ENCODE measurements at places on chromosomes 2 and 18.

DNA sequence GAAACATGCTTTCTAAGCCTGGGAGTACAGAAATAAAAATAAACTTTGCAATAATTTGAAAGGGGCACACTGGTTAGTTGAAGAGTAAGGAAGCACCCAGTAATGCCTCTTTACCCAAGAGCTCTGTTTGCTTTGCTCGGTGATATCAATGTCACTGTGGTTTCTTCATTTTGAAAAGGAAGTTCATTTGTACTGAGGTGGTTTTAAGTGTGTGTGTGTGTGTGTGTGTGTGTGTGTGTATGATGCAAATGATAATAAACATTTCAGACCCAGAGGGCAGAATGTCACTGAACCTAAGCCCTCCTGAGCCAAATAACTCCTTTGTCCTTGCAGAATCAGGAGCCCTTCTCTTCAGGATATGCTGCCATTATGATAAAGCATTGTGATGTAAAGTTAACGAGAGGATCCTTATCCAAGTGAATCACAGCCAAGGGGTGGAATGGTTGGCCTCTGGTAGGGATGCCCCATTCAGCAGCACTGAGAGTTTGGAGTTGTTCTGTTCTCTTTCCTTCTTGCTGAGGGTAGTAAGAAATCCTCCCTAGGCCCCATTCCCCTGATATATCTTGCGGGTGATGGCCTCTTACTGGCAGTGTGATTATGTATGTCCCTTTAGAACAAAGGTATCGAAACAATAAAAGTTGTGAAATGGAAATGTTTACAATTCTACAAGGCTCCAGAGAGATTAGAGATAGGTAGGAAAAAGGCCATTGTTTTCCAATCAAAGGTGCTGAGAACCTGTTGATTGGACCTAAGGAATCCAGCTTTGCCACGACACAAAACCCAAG lies 7.6 kb downstream of the ITGA6 start:
- DNase-seq, result no peak

GRCh38 chr2:200172944-200173581 lies 133.4 kb upstream of the SPATS2L start:
- DNase-seq, result no peak

DNA sequence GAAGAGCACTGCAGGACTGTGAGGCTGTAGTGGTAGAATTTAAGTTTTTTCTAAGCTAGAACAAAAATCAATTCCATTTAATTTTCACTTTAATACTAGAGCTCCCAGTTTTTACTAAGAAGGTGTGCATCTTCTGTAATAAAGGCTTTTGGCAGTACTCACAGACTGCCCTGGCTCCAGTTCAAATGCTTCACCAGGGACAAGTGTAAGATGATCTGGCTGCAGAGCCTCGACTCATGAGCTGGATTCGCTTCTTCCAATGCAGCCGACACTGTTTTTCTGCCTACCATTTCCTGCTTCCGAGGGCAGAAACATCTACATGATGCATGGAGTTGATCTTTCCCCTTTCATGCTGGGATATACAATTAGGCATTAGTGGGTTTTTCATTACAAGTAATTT lies 87.0 kb downstream of the FARSB start:
- no peak for DNase-seq

GRCh38 chr2:226320076-226320948 lies 479.3 kb downstream of the IRS1 start:
- no peak for DNase-seq

DNA sequence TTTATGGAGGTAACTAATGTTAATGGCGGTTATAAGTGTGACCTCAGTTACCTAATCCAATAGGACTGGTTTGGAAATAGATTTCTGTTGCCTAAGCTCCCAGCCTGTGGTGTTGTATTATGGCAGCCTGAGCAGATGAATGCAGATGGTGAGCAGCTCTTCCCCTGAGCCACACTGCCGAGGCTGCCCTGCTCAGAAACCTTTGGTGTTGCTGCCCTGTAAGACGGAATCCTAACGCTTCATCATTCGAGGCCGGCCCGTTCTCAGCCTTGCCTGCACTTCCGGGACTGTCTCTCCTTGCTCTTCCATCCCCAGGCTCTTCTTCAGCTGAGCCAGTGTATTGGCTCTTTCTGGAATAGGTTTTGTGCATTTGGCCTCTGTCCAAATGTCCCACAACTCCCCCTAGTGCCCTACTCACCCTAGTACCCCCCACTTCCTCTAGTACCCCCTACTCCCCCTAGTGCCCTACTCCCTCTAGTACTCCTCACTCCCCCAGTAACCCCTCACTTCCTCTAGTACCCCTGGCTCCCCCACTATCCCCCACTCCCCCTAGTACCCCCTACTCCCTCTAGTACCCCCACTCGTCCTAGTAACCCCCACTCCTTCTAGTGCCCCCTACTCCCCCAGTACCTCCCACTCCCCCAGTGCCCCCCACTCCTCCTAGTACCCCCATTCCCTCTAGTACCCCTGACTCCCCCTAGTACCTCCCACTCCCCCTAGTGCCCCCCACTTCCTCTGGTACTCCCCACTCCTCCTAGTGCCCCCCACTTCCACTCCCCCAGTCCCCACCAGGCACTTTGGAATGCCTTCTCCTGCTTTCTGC lies 106.0 kb upstream of the TAF1B start:
- DNase-seq, result no peak
